Stromal cell of bone marrow (primary cell): ENCODE measurements at places on chromosomes 6 and 20.
A peak's percentile ranks its signal among the peaks of the same experiment; 100 is the strongest.

DNA sequence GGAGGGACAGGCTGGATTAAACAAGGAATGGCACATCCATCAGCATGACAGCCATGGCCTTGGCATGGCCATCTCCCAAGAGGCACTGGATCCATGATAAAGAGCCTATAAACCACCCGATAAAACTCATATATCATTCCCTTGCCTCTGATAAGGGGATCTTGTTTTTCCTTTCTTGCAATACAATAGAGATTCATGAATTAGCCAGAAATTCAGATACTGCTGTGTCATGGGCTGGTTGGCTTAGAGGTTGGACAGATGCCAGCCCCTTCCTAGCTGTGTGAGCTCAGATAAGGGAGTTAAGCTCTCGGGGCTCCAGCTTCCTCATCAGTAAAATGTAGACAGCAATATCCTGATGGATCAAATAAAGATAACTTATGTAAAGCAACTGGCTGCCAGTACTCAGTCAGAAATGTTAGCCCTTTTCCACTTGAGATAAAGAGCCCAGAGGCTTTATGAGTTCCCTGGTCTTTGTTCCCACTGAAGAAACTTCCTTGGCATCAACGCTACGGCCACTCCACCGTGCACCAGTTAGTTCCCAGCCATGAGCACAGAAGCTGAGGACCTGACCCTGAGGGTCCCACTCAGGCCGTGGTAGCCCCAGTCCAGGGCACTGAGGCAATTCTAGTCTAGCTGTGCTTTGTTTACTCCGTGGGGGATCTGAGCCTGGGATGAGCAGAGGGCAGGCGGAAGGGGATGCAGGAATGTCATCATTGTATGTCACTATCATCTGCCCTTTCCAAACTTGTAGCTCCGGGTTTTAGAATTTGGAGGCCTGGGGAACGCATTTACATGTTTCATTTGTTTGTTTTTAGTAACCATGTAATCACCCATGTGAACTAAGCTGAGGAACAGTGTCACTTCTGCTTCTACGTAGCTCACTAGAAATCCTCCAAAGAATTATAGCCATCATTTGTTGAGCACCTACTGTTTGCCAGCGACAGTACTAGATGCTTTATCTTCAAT lies 67.2 kb upstream of the TBC1D7 start:
- peak; percentile 63 for DNase-seq

- DNase-seq, result no peak
Measured at GRCh38 chr6:25302151-25302550, 23.0 kb downstream of the CARMIL1 start.

DNA sequence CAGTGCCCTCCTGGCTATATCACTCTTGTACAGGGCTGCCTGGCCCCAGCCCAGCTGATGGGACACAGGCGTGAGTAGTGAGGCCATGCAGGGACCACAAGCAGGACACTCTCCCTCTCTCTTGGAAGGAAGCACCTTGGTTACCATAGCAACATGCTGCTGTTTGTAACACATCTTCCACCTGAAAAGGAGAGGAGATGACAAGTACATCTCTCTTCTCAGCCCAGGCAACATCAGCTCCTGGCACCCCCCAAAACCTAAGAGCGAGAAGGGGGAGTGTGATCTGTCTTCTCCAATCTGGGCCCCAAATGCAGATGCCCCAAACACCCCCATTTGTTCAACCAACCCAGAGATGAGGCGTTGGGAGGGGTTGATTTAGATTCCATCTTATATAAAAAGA lies 49.9 kb downstream of the KCNB1 start:
- DNase-seq, result no peak

- no peak for DNase-seq
Measured at GRCh38 chr20:33645396-33645795, 16.7 kb upstream of the C20orf144 start.

DNA sequence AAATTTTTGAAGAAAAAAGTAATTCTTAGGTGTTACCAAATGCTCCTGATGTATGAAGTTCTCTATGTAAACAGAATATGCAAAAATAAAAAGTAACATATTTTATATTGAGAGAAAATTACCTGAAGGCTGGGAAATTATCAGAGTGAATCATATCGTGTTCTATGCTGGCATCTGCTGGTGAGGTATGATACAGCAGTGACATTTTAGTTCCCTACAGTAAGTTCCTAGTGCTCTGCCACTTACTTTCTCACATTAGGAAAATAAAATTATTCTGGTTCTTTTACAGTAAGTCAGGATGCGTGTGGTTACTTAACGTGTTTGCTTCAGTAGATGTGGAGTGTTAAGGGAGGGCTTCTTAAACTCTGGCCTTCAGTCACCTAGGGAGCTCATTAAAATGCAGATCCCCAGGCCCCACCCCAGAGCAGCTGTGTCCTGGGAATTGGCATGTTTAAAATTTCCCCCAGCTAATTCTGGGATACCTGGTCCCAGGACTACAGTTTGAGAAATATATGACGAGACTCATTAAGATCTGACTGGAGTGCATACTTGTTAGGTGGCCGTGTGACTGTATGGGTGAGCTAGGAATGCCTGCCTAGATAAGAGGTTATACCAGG lies 3.2 kb downstream of the ACTR5 start:
- DNase-seq, result no peak

- no peak for DNase-seq
Measured at GRCh38 chr6:74731204-74731603, 474.6 kb downstream of the COL12A1 start.

DNA sequence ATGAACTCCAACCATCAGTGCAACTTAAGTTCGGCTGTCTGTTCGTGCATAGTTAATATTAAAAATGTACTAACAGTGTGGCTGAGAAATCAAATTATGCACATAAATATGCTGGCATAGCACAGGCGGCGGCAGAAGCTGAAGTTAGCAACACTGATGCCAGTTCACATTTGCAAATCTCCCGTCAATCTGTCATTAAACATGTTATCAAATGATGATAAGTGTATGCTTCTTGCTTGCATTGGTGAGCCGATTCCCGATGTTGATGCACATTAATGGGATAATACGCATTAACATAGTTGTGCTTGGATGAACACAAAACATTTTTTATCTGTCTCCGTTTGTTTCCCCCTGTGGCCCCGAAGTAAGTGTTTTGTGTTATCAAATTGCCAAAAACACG lies 309.4 kb downstream of the ZNF217 start:
- DNase-seq, result no peak

GRCh38 chr20:59667981-59668515 lies 63.7 kb downstream of the PHACTR3 start:
- DNase-seq, result no peak

- no peak for DNase-seq
Measured at GRCh38 chr6:56821005-56821432, 133.9 kb upstream of the BEND6 start.

- no peak for DNase-seq
Measured at GRCh38 chr20:50389808-50390684, 120.1 kb upstream of the PTPN1 start.

- DNase-seq, result no peak
Measured at GRCh38 chr6:38774929-38775707, 60.0 kb downstream of the DNAH8 start.

GRCh38 chr6:161161889-161162624 lies 111.8 kb downstream of the AGPAT4 start:
- peak; percentile 36 for DNase-seq

DNA sequence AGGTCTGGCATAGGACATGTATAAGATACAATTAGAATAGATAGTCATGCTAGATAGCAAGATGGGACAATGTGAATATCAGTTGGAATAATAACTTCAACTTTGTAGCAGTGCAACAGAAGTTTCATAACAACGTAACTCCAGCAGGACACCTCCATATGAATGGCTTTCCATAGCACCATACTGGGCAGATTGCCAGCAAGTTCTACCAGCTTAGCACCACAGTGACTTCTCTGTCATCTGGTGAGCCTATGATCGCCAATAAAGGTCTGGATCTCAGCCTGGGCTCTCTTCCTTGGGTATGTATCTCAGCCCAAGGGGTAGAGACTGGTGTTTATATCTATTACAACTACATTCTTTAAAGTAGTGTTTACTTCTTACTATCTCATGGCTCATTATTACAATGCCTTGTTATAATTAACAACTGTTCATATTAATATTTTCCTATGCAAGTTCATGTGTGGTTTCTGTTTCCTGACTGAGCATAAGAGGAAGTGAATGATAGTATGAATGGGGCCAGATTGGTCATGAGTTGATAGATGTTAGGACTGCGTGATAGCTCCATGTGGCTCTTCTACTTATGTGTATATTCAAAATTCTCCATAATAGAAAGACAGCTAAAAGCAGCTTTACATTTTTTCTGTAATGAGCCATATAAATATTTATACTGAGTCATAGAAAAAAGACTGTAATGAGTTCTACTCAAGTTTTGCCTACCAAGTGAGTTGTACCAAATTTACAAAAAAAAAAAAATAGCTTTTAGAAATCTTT lies 22.9 kb downstream of the HTR1B start:
- no peak for DNase-seq

DNA sequence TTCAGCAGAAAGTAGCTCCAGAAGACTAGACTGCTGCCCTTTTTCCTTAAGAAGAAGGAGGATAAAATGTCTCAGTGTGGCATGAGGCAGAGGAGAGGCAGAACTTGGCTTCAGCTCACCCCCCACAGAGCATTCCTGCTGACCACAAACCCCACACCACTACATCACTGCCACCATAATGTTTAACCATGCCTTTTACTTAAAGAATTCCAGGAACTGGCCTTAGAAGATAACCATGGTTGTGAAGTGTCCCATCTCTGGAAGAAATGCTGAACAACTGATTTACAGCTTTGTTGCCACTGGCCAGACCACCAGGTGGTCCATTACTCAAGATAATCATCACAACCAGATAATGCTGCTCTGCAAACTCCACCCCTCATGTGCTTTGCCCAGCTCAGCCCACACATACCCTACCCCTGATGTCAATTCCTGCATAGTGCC lies 154.1 kb downstream of the CD24 start:
- DNase-seq, result no peak

DNA sequence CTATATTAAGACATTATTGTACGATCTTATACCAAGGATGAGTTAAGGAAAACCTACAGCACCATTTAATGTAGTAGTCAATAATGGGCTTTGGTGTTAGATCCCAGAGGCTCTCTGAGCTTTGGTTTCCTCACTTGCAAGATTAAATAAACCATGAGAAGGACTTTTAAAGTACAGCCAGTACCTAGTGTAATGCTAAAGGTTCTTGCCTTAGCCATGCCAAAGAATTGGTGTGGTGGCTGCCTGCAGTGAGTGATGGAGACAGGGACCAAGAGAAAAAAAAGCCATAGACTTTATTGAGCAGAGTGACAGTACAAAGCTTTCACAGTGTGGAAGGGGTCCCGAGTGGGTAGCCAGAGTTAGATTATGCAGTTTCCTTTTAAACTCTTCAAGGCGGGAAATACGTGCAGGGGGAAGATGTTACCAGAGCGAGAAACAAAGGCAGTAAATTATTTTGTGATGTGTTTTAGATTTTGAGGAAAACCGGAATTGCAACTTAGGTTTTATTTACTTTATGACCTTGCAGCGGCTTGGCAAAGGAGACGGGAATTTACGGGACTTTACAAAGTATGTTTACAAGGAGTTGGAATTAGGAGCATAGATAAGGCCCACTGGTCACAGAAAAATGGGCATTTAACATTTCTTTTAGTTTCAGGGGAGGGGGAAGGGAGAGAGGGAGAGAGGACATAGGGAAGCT lies 100.4 kb downstream of the MYO6 start:
- DNase-seq, result no peak

DNA sequence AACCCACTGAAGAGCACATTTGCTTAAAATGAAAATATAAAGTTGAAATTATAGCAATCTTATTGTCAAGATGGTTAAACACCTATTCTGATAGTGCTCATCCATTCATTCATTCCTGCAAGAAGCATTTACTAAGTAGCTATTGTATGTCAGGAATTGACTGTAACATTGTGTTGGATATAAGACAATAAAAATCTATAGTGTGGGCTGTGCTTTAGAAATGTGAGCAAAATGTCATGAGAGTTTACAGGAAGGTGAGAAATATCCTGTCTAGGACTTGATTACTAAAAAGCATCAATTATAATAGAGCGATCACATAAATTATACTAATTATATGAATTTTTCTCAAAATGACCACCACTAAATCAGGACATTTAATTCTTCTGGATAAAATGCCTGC lies 123.0 kb downstream of the HAO1 start:
- DNase-seq, result no peak

DNA sequence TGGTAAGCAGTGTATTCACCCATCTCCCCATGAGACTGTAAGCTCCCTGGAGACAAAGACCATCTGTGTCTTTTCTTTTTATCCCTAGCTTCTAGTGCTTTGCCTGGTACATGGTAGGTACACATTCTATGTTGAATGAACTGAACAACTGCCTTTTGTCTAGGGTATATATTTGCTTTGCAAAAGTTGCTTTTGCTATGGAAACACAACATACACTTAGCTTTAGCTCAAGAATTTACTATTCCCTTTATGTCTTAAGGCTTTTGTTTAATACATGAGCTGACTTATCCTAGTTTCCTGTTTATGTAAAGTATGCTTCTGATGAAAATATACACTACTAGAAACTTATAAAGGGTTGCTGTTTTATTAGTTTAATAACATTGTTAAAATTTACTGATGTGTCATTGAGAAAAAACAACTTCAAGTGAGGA lies 198.2 kb downstream of the PRL start:
- DNase-seq, result no peak

- no peak for DNase-seq
Measured at GRCh38 chr20:33653218-33653899, 8.8 kb upstream of the C20orf144 start.

DNA sequence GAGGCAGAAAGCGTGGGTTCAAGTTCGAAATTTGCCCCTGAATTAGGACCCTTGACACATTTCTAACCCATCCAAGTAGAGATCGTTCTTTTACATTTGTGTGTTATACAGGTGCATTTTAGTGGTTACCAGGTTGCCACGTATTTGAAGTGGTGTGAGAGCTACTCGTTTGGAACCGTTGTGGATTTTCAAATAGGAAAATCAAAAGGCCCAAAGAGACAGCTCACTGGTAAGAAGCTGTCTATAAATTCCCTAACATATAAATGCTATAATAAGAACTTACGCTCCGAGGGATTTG lies 1.6 kb upstream of the REV3L start:
- no peak for DNase-seq

DNA sequence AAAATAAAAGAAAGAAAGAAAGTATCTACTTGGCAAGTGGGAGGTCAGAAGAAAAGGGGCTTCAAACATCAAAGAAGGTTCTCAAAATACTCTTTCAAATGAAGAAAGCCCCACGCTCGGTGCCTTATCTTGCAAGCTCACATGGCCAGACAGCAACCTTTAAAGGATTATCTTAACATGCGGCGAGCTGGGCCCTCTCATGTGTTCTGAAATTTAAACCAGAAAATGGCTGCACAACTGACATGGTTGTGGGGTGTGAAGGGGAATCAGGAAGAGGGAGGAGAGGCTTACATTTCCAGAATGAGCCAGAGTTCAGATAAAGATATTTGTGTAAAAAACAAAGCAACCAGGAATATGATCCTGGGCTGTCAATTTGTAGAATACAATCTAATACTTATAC lies 363.1 kb downstream of the PRKN start:
- no peak for DNase-seq

GRCh38 chr6:14276071-14276470 lies 158.5 kb downstream of the CD83 start:
- no peak for DNase-seq

- DNase-seq, result peak; percentile 88
Measured at GRCh38 chr6:36633915-36634314, 39.8 kb downstream of the SRSF3 start.

GRCh38 chr6:150280703-150281102 lies 88.1 kb upstream of the IYD start:
- no peak for DNase-seq
